Pancreas (tissue), 10 donors: ENCODE measurements at places on chromosomes 1 and 21. TPM values are rescaled to one million over a fixed set of nuclear protein-coding genes. Genes with fewer than 3 reads are reported as not detected.

DNA sequence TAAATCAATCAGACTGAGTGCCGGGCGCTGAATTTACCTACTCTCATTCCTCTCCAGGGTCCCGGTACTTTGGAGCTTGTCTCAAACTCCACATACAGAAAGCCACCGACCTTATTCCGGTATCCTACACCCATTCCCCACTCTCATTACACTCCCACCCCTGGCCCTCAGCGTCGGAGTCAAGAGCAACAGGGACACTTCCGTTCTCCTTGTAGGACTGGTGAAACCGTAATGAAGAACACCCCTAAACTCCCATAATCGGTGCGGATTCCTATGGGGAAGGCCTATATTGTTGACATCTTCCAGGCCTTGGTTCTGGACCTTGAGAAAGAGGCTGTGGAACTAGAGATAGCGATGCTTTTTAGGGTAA lies 798 bp downstream of the ZBED6 start:
- no peak for DNase-seq

DNA sequence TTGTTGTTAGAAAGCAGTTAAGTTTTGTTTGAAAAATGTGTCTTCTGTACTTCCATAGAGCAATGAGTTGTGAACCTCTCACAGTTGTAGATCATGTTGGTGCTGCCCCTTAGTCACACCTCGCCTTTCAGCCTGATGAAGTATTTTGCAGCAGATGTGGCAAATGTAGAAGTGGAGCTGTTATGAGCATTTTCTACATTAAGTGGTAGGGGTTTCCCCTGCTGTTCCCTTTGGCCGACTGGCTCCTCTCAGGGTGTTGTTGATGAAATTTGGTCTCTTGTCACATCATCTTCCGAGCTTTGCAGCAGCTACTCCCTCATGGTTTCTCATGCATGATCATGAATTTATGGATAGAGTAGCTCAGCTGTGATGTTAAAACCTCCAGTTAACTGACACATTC lies 33.6 kb upstream of the DENND1B start:
- no peak for DNase-seq

EFNA3 gene
- total RNA-seq, result 0.71 TPM

GRCh38 chr1:109083923-109084322 lies 6.6 kb upstream of the TMEM167B start:
- DNase-seq, result no peak

- DNase-seq, result no peak
Measured at GRCh38 chr1:231419738-231420298, 2.3 kb downstream of the EGLN1 start.

REN gene
- total RNA-seq, result not detected

LRRC8B gene
- total RNA-seq, result 7.2 TPM

DNA sequence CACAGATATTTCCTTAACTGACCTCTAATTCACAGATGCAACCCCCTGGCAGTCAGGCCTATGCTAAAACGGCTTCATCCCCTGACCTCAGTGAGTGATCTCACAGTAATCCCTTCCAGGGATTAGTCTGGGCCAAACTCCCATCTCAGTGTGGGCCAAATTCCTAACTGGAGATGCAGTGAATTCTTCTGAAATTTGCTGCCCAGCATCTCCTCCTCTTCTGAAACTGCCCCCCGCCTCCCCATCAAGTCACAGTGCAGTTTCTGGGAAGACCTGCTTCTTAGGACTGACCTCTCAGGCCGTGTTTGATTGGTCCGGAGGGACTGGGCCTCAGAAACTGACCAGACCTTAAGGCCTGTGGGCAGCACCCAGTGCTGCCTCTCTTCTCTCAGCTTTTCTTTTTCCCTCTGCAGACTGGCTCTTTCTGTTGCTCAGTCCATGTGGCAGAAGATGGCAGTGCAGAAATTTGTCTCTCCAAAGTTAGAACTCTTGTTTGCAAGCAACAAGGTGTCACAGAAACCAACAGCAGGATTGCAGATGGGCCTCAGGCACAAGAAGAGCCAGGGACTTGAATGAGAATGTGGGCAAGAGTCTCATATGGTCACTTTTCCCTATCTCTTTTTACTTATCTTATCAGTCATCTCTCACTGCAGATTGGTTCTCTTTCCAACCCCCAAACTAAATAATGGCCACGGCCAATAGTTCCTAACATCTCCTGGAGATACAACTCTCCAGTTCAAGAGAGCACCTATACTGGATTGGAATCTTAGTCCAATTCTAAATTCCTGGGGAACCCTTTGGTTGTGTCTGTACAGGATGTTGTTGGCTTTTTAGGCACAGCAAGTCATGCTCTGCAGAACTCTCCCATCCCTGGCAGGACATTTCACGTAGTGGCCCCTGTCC lies 95.5 kb upstream of the RALGPS2 start:
- no peak for DNase-seq

- no peak for DNase-seq
Measured at GRCh38 chr21:44443291-44443890, 11.9 kb upstream of the LRRC3 start.

- DNase-seq, result peak; percentile 45
Measured at GRCh38 chr1:51236531-51237350, 668 bp downstream of the RNF11 start.

HYI gene
- 53.4 TPM for total RNA-seq

DNA sequence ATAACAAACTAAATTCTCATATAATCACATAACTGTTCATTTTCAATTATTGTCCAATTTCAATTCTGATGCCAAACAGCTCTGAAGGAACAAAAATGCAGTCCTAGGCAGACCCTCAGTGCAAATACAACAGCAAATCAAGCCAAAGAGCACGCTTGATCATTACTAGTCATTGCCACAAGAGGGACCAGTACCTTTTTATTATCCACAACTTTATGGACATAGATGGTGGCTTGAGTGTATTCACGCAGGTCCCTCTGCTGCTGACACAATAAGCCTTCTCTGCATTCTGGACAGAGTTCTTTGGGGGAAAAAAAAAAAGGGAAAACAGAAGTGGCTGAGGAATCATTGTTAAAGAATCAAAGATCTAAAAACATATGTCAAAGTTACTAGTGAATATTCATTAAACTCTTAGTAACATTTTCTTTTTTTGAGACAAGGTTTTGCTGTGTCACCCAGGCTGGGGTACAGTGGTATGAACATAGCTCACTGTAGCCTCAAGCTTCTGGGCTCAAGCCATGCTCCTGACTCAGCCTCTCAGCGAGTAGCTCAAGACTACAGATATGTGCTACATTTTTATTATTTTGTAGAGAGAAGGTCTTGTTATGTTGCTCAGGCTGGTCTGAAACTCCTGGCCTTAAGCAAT lies 34.3 kb upstream of the RAP1GAP start:
- no peak for DNase-seq

GRCh38 chr1:26189331-26189730 lies 1.1 kb upstream of the CATSPER4 start:
- no peak for DNase-seq

CELA2A gene
- 4,009 TPM for total RNA-seq

DNA sequence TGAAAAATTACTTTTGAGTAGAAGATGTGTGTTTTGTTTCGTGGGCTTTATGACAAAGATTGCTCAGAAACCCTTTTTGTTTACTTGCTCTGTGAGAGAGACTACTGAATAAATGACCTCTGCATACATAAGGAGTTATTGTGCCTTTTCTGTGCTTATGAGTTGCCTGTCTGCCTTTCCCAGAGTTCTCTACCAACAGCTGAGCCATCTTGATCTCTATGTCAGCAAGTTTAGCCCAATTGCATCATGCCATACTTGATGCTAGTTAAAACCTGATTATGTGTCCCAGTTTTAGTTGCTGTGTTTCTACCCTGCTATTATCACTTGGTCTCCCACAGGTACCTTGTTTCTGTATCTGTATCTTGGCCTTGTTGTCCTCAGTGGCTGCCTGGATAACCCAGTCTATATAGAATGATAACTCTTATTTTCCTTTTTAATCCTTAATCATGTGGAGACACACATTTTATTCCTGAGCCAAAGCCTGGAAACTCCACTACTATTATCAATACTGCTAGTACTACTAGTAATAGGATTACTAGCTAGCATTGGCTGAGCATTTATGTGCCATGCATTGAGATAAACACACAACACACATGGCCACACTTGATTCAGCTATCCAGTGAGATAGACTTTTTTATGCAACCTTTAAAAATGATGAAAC lies 28.7 kb upstream of the GNG12 start:
- no peak for DNase-seq
